ENCODE measurements at places on chromosomes 4 and X. TPM values are rescaled to one million over a fixed set of nuclear protein-coding genes. Genes with fewer than 3 reads are reported as not detected.

The SLC4A4 gene
- total RNA-seq: 29.8 TPM

The DCAF4L1 gene
- total RNA-seq: 0.19 TPM

GRCh38 chr4:74531963-74532794 lies 87.2 kb downstream of the AREG start:
- DNase-seq: no peak

DNA sequence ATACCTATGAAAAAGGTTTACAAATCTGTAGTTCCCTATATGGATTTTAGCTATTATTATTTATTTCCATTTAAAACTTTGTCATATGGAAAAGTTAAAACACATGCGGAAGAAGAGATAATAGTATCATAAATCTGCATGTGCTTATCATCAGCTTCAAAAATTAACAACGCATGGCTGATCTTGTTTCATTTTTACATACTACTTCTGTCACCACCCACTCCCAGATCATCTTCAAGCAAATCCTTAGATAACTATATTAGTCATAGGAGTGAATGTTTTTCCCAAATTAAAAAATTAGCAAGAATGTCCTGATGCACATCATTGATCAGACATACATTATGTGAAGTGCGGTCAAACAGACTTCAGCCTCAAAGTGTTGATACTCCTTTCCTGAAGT lies 24.6 kb upstream of the MOB1B start:
- no peak for DNase-seq

GRCh38 chrX:114267142-114267541 lies 316.7 kb upstream of the HTR2C start:
- DNase-seq: no peak

GRCh38 chrX:108304210-108304609 lies 134.0 kb downstream of the COL4A6 start:
- DNase-seq: no peak

- no peak for DNase-seq
Observed at GRCh38 chr4:125682730-125683129, 368.0 kb downstream of the FAT4 start.

- DNase-seq: no peak
Observed at GRCh38 chr4:19375136-19375804, 876.4 kb upstream of the SLIT2 start.

DNA sequence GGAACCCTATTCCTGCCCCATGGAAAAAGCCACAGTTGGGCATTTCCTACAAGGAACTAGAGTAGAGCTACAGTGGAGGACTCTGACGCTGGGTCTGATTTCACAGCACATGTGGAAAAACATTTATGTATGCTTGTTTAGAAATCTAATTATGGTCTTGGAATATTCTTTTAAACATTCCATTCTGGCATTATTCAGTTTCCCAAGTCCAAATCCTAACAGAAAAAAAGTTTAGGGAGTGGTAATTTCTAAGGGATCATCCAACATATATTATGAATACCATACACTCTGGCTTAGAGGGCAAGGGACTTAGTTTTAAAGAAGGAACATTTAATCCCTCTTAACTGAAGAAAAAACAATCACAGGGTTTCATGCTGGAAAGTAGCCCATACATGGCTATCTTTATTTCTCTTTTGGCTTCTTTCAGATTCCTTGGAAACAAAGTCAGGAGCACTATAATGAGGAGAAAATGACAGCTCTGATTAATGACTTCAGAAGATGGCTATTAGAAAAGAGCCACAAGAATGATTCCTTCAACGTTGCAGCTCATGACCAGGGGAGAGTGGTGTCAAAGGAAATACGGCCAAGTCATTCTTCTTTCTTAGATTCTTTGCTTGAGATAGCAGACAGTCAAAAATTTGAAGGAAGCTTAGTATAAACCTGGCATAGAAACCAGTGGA lies 56.1 kb downstream of the CNGA2 start:
- no peak for DNase-seq

GRCh38 chrX:716136-716535 lies 85.5 kb downstream of the SHOX start:
- DNase-seq: no peak

DNA sequence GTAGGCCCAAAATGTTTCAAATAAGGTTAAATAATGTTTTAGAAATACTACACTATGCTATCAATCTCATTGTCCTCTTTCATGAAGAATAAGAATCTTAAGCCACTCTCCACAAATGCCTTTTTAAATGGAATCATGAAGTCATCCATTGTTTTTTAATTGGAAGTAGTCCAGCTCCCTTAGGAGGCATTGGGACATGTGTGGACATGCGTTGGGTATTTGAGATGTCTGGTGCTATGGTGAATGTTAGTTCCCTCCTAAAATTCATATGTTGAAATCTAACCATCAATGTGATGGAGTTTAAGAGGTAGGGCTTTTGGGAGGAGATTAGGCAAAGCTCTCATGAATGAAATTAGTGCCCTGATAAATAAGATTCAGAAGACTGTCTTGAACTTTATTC lies 289.0 kb downstream of the C4orf33 start:
- no peak for DNase-seq

All from left ventricle myocardium inferior (tissue), 1 donor.